Pancreas (tissue), 10 donors: ENCODE measurements at places on chromosomes 16 and 17. TPM values are rescaled to one million over a fixed set of nuclear protein-coding genes. Genes with fewer than 3 reads are reported as not detected.

DNA sequence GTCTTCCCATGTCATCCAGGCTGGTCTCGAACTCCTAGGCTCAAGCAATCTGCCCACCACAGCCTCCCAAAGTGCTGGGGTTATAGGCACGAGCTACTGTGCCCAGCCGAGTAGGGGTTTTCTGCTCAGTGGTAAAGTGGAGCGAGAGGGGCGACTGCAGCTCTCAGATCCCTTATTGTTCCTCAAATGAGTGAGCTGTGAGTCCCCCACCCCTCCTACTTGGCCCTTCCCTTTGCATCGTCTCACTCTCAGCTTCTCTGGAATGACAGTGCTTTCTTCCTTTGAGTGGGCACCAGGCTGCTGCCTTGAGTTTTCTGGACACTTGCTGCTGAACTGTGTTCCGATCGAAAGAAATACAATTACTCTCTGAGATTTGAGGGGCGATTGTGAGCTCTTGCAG lies 63.5 kb downstream of the MSI2 start:
- H3K36me3 ChIP-seq, result no peaks in the 10 kb centered on the region
- H3K27ac ChIP-seq, result no peak overlapping the region
- no peaks in the 10 kb centered on the region for H3K4me1 ChIP-seq
- DNase-seq, result no peak
- H3K4me3 ChIP-seq, result no peak overlapping the region

- H3K27ac ChIP-seq, result no peak overlapping the region
- no peak overlapping the region for H3K4me3 ChIP-seq
- no peak for DNase-seq
These were observed 149.3 kb upstream of the KCNJ18 start for GRCh38 chr17:21542991-21543390.

GRCh38 chr17:15397620-15398019 lies 56.2 kb upstream of the TEKT3 start:
- no peaks in the 10 kb centered on the region for H3K27me3 ChIP-seq
- no peaks in the 10 kb centered on the region for H3K36me3 ChIP-seq
- DNase-seq, result no peak
- H3K4me3 ChIP-seq, result no peak overlapping the region
- H3K27ac ChIP-seq, result no peak overlapping the region

DNA sequence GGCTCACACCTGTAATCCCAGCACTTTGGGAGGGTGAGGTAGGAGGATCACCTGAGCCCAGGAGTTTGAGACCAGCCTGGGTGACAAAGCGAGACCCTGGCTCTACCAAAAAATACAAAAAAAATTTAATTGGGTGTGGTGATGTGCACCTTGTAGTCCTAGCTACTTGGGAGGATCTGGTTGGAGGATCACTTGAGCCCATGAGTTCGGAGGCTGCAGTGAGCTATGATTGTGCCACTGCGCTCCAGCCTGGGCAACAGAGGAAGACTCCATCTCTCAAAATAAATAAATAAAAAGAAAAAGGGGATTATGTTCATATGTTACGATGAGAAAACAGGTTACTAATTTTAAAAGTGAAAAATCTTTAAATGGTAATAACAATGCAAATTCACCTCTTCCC lies 996 bp downstream of the MLKL start:
- peaks cover 10% of the 10 kb centered on the region for H3K4me1 ChIP-seq
- H3K27me3 ChIP-seq, result no peaks in the 10 kb centered on the region
- peak overlapping the region; percentile 49 for H3K4me3 ChIP-seq
- H3K36me3 ChIP-seq, result no peaks in the 10 kb centered on the region

DNA sequence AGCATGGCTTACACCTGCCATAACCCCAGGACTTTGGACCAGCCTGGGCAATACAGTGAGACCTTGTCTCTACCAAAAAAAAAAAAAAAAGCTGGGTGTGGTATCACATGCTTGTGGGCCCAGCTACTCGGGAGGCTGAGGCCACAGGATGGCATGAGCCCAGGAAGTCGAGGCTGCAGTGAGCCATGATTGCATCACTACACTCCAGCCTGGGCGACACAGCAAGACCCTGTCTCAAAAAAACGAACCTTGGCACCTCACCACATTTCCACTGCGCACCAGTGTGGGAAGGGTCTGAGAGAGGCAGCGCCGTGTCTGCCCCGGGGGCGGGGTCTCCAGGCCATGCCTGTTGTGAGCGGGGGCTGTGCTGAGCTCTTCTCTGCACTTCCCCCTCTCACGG lies 6.3 kb downstream of the ACSF3 start:
- DNase-seq, result peak; percentile 17
- H3K4me3 ChIP-seq, result no peak overlapping the region
- H3K4me1 ChIP-seq, result peaks cover 6% of the 10 kb centered on the region
- no peaks in the 10 kb centered on the region for H3K27me3 ChIP-seq
- no peak overlapping the region for H3K27ac ChIP-seq
- H3K36me3 ChIP-seq, result peaks cover 31% of the 10 kb centered on the region

DNA sequence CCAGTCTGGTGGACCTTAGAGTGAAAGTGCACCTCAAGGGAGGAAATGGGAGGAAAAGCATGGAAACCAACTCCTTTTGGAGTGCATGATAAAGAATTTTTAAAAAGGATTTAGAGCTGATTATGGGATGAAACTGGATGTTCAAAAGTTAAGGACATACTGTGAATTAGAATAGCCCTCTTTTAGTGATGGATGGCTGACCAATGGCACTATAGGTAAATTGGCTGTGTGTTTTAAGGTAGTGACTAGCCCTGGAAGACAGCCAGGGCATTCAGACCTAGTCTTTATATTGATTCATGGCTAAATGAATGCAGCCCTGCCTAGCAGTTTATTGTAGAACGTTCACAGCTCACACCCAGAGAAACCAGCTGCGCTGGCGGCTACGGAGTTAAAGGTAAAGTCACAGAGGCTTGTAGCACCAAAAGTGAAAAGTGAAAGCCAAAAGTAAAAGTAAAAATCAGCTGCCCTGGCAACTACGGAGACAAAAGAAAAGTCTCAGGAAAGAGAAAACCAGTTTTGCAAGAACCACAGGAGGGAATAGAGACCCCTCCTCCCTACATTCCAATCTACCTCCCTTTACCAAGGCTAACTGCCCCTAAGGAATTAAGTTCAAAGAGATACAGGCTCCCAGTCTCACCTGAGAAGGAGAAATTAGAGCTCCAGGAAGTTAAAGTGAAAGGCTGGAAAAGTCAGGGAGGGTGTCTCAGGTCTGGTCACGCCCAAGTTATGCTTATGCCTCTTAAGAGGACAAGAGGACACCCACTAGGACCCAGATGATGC lies 21.8 kb downstream of the ACSM1 start:
- peaks cover 27% of the 10 kb centered on the region for H3K4me1 ChIP-seq
- peak overlapping the region; percentile 88 for H3K27ac ChIP-seq
- peak overlapping the region; percentile 47 for H3K4me3 ChIP-seq
- peak; percentile 71 for DNase-seq
- no peaks in the 10 kb centered on the region for H3K27me3 ChIP-seq
- H3K36me3 ChIP-seq, result no peaks in the 10 kb centered on the region

DNA sequence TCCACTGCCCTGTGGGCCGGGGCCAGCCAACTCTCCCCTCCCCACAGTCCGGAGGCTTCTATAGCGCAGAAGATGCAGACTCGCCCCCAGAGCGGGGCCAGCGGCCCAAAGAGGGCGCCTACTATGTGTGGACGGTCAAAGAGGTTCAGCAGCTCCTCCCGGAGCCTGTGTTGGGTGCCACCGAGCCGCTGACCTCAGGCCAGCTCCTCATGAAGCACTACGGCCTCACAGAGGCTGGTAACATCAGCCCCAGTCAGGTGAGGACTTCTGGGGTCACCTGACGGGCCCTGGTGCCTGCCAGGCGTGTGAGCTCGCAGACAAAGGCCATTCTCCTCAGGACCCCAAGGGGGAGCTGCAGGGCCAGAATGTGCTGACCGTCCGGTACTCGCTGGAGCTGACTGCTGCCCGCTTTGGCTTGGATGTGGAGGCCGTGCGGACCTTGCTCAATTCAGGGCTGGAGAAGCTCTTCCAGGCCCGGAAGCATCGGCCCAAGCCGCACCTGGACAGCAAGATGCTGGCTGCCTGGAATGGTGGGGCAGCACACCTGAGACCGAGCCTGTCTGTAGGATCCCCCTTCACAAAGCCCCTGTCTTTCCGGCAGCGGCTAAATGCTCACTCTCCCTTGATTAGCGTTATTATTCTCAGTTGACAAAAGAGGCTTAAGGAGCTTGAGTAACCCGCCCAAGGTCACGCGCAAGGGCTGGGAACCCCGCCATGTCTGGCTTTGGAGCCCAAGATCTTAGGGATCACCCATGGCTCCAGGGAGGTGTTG lies 3.9 kb downstream of the SPATA20 start:
- no peaks in the 10 kb centered on the region for H3K4me1 ChIP-seq
- H3K27ac ChIP-seq, result no peak overlapping the region
- no peaks in the 10 kb centered on the region for H3K27me3 ChIP-seq
- H3K4me3 ChIP-seq, result no peak overlapping the region
- no peaks in the 10 kb centered on the region for H3K36me3 ChIP-seq
- DNase-seq, result peak; percentile 72

- H3K36me3 ChIP-seq, result no peaks in the 10 kb centered on the region
- H3K4me3 ChIP-seq, result no peak overlapping the region
- no peak overlapping the region for H3K27ac ChIP-seq
- H3K27me3 ChIP-seq, result no peaks in the 10 kb centered on the region
These were observed 31.5 kb upstream of the TNRC6C start for GRCh38 chr17:77926981-77927380.

DNA sequence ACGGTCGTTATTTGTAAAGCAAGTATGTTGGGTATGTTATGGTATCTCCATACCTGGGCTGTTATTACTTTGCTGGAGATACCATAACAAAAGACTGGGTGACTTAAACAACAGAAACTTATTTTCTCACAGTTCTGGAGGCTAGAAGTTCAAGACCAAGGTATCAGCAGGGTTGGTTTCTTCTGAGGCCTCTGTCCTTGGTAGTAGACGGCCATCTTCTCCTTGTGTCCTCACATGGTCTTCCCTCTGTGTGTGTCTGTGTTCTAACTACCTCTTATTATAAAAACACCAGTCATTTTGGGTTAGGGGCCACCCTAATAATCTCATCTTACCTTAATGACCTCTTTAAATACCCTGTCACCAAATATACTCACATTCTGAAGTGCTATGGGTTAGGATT lies 33.2 kb upstream of the MRTFB start:
- H3K36me3 ChIP-seq, result no peaks in the 10 kb centered on the region
- H3K27ac ChIP-seq, result no peak overlapping the region
- H3K27me3 ChIP-seq, result no peaks in the 10 kb centered on the region
- no peak overlapping the region for H3K4me3 ChIP-seq
- no peaks in the 10 kb centered on the region for H3K4me1 ChIP-seq

GRCh38 chr16:30773826-30774225 lies 11.7 kb downstream of the RNF40 start:
- no peaks in the 10 kb centered on the region for H3K27me3 ChIP-seq
- H3K27ac ChIP-seq, result no peak overlapping the region

TMEM238L gene
- 0.13 TPM for total RNA-seq

PIMREG gene
- not detected for total RNA-seq

RGS9 gene
- 1.2 TPM for total RNA-seq
